ENCODE measurements at places on chromosomes 2 and 18. TPM values are rescaled to one million over a fixed set of nuclear protein-coding genes. Genes with fewer than 3 reads are reported as not detected.

The CD8B2 gene
- not detected for total RNA-seq

The GGCX gene
- total RNA-seq: 35.3 TPM

The FOXD4L1 gene
- not detected for total RNA-seq

The CIDEA gene
- not detected for total RNA-seq

The AGXT gene
- not detected for total RNA-seq

The LHCGR gene
- 0.92 TPM for total RNA-seq

- DNase-seq: no peak
Observed at GRCh38 chr2:179932786-179933185, 71.4 kb upstream of the ZNF385B start.

GRCh38 chr2:140376686-140377085, 1596.5 kb upstream of the NXPH2 start:
- no peak for DNase-seq

GRCh38 chr2:112821682-112822081, 14.9 kb downstream of the IL1B start:
- no peak for DNase-seq

DNA sequence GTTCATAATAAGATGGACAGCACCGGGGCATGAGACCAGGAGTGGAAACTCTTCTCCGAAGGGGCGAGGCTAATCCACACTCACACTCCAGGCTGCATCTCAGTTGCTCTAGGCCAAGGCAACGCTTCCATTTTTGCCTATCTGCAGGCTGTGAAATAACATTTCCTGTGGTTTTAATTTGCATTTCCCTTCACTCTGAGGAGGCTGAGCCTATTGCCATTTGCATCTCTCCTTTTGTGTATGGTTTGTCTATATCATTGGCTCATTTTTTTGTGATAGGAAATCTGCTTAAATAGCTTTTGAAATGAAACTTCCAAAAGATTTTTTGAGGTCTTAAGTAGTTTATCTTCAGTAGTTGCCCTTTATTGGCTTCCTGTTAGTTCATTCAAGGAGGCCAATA, 57.6 kb downstream of the TPGS2 start:
- DNase-seq: no peak

GRCh38 chr2:72893594-72894319, 6.5 kb downstream of the SPR start:
- DNase-seq: no peak

GRCh38 chr18:63962137-63962536, 7.7 kb upstream of the SERPINB8 start:
- DNase-seq: no peak

- no peak for DNase-seq
Observed at GRCh38 chr2:209864716-209865295, 93.2 kb downstream of the UNC80 start.

GRCh38 chr2:222160944-222161343, 137.9 kb downstream of the PAX3 start:
- DNase-seq: no peak

- DNase-seq: no peak
Observed at GRCh38 chr2:239029958-239030357, 182.1 kb downstream of the TWIST2 start.

DNA sequence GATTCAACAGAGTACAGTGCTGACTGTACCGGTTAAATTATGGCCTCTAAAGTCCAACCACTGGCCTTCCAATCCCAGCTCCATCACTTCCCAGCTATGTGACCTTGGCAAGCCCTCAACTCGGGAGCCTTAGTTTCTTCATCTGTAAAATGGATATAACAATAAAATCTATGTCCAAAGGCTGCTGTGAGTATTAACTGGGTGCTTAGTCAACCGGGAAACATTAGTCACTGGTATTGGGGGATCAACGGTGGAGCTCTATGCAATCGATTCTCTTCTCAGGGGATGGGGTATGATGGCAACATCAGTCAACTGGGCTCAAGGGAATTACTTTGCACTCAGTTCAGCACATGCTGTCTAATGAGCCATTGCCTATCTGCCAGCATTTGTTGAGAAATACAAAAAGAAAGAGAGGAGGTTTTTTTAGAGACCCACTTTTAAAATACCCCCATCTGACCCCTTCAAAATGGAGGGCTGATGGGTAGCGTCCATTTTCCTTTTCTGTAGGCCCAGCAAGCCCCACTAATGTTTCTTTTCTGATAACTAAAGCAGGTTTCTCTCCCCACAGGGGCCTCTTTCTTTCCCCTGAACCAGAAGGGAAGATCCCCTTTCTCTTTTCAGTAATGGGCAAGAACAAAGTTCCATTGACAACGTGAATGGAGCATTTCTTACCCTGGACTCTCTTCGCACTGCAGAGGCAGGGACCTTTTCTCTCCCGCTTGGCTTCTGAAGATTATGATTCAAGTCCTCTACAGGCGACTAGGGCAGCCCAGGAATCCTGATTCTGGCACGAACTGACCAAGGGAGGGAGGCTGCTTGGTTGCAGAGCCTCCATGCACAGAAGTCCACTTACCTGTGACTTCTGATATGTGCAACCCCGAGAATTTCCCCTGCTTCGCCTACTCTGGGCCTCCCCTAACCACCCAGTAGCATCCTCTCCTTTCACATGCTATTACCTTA, 8.7 kb upstream of the AGFG1 start:
- DNase-seq: no peak

DNA sequence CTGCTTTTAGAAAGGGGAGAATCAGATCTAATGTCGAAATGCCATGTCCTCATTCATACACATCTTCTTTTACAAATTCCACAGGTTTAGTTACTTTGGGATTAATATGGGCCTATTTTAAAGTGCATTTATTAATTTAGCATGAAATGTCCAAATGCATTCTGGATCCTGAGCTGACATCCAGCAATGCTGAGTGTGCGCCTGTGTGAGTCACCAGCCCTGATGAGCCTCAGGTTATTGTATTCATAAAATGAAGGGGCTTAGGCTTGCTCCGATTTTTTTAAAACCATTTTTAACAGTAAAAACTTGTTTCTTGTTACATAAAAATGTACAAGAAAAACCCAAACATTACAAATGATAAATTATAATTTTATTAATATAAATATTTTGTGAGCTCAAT, 94.1 kb downstream of the SH3YL1 start:
- no peak for DNase-seq

DNA sequence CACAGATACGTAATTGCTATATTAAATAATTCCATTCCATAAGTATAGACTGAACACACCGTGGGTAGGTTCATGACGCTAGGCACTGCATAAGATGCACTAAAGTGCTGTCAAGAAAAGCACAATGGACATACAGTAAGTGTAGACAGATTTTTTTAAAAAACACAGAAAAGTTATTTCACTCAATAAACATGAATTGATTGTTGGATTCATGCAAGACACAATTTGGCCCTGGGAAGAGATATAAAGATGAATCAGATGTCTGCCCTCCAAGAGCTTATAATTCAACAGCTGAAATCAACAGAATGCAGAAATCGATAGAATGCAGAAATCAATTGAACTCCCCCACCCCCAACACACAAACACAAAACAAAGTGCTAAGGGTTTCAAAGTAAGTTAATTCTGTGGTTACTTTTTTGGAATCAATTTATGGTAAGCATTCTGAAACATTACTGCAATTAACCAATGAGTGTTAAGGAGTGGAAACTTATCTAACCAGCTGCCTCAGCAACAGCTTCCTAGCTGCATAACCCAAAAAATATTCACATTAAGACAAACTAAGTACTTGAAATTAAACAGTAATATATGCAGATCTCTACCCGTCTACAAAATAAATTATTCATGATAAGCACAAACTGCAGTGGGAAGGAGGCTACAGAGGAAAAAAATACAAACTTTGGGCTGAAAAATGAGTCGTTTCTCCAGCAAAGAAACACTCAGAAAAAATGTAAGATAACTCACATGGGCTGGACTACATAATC, 1.6 kb downstream of the NBAS start:
- no peak for DNase-seq
